ENCODE measurements at places on chromosomes 4 and X.
A peak's percentile ranks its signal among the peaks of the same experiment; 100 is the strongest.

DNA sequence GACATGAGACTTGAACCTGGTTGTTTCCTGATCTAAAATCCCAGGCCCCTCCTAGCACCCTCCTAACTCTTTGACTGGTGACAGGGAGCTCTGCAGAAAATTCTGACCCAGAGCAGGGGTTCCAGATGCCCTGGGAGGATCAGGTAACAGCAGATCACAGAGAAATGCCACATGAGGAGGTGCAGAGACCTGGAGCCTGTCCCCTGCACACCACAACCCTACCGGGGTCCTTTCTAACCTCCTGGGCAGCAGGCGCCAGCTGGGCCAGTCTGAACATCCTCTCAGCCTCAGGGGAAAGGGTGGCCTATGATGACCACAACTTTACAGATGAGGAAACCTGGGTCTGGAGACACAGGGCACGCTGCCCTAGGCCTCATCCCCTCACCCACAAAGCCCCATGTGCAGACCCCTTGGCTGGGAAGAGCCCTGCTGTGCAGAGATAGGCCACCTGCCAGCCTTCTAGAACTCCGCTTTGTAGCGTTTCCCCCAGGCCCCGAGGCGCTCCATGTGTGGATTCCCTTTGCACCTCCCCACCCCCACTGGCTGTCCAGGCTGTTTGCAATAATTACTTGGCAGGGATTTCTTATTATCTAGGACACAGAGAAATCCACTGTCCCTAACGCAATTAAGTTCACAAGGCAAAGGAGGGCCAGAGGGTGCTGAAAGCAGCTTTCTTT is 36.5 kb downstream of the WDR1 start:
- no peak for DNase-seq

- no peak for DNase-seq
Measured at GRCh38 chr4:156779774-156780173, 191.8 kb downstream of the PDGFC start.

- no peak for DNase-seq
Measured at GRCh38 chr4:4666187-4666586, 124.3 kb upstream of the STX18 start.

GRCh38 chr4:38500433-38500832 is 163.6 kb upstream of the KLF3 start:
- no peak for DNase-seq

GRCh38 chr4:80610845-80611677 is 275.5 kb downstream of the CFAP299 start:
- no peak for DNase-seq

- DNase-seq: no peak
Measured at GRCh38 chrX:111869639-111870034, 6.3 kb upstream of the TRPC5OS start.

GRCh38 chr4:134343081-134343480 is 141.5 kb upstream of the PABPC4L start:
- no peak for DNase-seq

DNA sequence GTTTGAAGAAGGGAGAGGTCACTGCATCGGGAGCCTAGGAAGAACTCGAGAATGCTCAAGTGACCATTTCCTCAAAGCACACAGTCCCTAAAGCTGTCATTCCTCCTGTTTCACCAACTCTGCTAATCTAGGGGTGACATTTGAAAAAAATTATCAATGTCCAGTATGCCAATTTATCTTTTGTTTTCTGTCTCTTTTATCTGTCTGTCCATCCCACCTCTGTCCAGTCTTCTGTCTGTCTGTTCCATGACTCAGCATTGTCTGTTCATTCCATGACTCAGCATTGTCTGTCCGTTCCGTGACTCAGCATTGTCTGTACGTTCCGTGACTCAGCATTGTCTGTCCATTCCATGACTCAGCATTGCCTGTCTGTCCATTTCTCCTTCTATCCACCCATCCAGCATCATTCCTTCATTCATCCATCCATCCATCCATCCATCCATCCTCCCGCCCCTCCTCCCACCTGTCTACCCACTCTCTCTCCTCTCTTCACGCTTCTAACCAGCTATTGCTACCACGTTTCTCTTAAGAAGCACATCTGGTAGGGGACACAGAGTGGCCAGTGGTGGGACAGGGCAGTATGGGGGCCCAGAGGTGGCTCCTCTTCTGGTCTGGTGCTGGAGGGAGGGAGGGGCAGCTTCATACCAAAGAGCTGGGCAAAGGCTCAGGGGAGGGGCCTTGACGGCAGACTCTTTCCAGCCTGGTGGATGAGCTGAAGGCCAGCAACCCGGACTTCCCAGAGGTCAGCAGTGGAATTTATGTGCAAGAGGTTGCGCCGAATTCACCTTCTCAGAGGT is 34.1 kb downstream of the HTRA3 start:
- no peak for DNase-seq

DNA sequence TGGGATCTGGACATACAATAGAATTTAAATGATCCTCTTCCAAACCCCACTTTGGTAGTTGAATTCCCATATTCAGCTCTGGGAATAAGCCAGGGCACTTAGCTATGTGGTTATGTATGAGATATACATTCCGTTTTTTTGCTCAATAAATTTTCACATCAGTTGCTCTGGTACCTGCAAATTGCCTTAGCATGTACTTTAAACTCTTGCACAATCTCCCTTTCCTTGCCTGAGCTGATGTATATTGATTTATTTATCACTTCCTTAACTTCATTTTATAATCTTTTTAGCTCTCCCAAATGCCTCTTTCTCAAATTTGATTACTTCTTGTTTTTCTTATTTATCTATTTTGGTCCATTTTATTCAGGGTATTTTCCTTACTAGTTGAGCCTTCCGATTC is 90.1 kb upstream of the AGA start:
- no peak for DNase-seq

DNA sequence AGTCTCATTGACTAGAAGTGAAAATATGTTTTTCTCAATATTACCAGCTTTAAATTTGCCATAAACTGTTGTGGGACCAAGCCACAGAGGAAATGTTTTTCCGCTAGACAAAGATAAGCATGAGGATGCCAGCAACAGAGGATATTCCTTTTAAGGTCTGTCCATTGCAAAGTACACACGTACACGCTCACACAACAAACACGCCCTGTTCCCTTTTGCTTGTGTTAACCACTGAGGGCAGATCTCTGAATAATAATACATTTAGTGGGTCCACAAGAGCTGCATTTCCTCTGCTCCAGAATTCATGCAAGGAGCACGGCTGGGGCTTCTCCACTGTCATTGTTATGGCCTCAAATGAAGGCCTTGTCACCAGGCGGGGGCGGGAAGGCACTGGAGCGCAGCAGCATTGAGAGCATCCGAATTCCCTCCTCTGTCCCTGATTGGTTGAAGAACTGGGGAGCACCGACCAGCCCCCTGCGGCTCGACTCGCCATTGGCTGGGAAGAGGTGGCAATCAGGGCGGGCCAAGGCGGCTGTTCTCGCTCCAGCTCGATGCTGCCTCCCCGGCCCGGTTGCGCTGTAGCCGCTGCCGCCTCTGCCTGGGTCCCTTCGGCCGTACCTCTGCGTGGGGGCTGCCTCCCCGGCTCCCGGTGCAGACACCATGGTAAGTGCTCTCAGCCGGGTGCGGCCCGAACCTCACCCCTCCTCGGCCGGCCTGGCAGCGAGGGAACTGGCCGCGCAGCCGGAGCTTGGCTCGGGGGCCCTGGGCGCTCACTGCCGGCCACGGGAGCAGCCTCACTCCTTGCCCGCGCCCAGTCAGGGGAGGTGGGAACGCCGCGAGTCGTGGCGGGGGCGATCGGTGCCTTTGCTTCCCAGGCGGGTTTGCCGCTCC is at the start of gene GUCY1B1:
Gene GUCY1B1, plus strand, starts transcription at position 541 of the 891 bp plus-strand sequence. Its CDS starts 120 bp downstream, at position 661.
- DNase-seq: peak; percentile 86

DNA sequence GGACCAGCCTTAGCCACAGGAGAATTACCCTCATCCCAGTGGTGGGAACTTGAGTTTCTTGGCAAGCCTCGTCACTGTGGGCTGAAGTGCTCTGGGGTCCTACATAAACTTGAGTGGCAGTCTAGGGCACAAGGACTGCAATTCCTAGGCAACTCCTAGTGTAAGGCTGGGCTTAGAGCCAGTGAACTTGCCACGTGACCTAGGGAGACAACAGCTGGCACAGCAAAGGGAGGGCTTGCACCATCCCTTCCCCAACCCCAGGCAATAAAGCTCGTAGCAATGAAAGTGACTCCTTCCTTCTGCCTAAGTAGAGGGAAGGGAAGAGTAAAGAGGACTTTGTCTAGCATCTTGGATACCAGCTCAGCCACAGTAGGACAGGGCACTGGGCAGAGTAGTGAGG is 81.8 kb downstream of the TEX11 start:
- DNase-seq: no peak

- DNase-seq: no peak
Measured at GRCh38 chr4:131339137-131339536, 1810.0 kb upstream of the PCDH10 start.

DNA sequence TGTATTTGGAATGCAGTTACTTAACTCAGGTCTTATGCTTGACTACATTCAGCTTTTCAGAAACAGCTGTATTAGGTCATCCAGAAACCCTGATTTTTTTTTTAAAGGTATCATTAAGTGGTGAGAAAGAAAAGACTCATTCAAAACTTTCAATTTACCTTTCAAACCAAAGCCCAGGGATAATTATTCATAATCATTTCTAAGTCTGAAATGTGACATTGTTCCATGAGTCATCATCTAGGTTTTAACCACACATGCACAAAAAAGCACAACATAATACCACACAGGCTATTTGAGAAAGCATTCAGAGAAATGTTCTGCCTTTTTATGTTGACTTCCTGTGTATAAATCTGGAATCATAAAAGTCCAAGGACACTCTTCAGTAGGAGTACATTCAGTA is 288.2 kb downstream of the IL1RAPL2 start:
- DNase-seq: no peak

DNA sequence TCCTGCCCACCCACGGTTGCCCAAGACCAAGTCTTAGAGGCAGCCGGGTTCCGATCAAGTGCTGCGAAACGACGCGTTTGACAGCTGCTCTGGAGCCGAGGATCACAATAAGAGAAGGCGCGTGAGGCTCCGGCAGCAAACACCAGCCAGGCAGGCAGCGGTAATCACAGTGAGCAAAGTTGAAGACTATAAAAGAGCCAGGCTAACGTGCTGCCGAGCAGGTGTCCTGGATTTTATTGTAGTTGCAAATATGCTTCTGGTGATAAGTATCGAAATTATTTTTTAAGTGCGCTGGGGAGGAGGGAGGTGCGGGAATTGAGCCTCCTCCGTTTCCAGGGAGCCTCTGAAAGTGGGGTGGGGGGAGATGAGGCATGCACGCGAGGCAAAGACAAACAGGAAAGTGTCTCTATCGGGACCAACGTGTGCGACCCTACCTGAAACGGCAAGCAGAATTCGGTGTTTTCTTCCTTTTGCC is 590 bp downstream of the GABRA2 start:
- no peak for DNase-seq

DNA sequence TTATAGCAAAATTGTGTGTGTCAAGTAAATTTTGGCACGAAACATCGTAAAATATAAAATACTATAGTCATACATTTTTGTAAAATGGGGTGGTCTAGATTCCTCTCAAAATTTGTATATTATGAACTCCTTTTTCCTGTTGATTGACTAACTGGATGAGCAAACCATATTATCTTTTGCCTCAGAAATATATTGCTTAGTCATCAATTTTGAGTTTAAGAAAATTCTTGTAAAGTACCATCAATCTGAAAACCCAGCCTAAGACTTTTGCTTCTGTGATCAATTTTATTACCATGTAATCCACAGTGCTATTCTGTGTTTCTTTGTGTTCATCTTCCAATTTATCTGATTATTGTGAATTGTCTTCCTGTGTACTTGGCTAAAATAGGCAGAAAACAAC is 98.0 kb upstream of the PCDH18 start:
- DNase-seq: no peak

DNA sequence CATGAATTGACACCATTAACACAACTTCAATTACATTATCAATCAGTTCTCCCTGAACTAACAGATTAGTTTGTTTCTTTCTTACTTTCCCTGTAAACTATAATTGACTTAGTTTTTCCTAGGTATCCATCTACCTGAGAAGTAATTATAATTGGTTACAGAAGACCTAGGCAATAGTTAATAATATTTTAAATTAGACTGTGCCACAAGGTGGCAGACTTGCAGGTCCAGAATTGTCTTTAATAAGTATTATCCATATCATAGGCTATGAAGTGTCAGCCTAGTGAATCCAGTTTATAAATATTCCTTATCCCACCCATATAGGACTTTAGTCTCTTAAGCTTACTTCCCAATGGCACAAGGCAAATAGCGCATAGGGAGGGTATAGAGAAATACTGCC is 48.9 kb upstream of the FAM47B start:
- no peak for DNase-seq

- no peak for DNase-seq
Measured at GRCh38 chr4:94262163-94263016, 54.7 kb downstream of the SMARCAD1 start.

GRCh38 chr4:2907706-2908293 is 55.4 kb downstream of the NOP14 start:
- DNase-seq: peak; percentile 0

DNA sequence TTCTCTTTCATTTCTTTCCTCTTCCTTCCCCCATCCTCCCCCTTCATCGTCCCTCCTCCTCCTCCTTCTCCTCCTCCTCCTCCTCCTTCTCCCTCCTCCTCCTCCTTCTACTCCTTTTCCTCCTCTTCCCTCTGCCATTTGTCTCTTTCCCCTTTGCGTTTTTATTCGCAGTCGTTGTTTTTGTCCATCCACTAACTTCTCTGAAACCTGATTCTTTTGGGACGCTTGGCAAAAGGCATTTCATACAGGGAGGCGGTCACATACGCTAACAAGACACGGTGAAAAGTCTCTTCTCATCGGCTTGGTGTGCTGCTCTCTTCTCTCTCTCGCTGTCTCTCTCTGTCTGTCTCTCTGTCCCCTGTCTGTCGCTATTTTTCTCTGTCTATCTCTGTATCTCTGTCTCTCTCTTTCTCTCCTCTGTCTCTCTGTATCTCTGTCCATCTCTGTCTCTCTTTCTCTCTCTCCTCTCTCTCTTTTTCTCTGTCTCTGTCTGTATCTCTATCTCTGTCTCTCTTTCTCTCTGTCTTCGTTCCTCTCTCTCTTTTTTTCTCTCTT is 5.4 kb upstream of the SHOX start:
- DNase-seq: no peak

GRCh38 chr4:156018383-156018782 is 64.7 kb upstream of the CTSO start:
- DNase-seq: no peak

DNA sequence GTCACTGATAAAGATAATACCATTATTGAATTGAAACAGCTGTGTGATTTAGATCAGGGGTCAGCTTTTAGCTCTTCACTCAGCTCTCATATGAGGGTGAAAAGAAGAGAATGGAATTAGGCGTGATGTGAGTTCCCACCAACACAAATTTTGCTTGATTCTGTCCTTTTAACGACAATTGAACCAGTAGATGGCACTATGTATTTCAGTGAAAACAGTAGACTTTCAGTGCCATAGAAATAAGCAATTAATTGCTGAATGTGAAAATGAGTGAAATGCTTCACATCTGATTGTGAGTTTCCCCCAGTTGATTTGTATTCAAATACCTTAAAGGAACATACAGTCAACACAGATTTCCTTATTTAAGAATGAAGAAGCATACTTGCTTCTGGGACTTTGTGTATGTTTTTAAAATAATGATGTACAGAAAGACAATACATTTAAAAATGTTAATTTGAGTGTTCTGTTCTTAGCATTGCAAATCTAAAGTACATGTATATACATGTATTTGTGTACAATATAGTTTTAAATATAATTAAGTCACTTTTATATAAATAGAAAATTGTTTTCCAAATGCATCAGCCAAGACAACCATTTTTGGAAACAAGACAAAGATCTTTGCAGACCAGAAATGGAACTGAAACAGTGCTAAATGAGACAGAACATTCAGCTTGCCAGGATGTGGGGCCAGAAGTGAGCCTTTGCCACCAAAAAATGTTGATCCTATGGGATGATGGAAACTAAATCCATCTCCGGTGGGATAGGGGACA is 178.8 kb downstream of the SNCA start:
- DNase-seq: peak; percentile 4

GRCh38 chr4:38764277-38764676 is 18.5 kb downstream of the TLR10 start:
- no peak for DNase-seq
